A673 (cell line): ENCODE measurements at places on chromosomes 4 and X. TPM values are rescaled to one million over a fixed set of nuclear protein-coding genes. Genes with fewer than 3 reads are reported as not detected.

Gene PFKFB1
- not detected in 2 replicates for total RNA-seq

GRCh38 chr4:144787365-144788258 lies 141.7 kb downstream of the HHIP start:
- H3K27me3 ChIP-seq = no peaks in the 10 kb centered on the region
- H3K4me1 ChIP-seq = no peaks in the 10 kb centered on the region
- no peak overlapping the region for H3K4me3 ChIP-seq
- H3K27ac ChIP-seq = no peak overlapping the region

- no peak overlapping the region for H3K27ac ChIP-seq
- no peak overlapping the region for H3K4me3 ChIP-seq
- no peak for DNase-seq
- peaks cover 62% of the 10 kb centered on the region for H3K27me3 ChIP-seq
- H3K36me3 ChIP-seq = no peaks in the 10 kb centered on the region
These were observed 5.4 kb downstream of the TBC1D1 start for GRCh38 chr4:37896206-37896860.

- no peak overlapping the region for H3K27ac ChIP-seq
- H3K27me3 ChIP-seq = no peaks in the 10 kb centered on the region
- H3K4me1 ChIP-seq = peaks cover 27% of the 10 kb centered on the region
- DNase-seq = peak; percentile 28
These were observed 165.8 kb downstream of the GASK1B start for GRCh38 chr4:158006990-158007389.

- no peak overlapping the region for H3K4me3 ChIP-seq
- no peaks in the 10 kb centered on the region for H3K36me3 ChIP-seq
- DNase-seq = peak; percentile 63
- peaks cover 32% of the 10 kb centered on the region for H3K4me1 ChIP-seq
These were observed 89.3 kb upstream of the MAML3 start for GRCh38 chr4:140243278-140243753.

DNA sequence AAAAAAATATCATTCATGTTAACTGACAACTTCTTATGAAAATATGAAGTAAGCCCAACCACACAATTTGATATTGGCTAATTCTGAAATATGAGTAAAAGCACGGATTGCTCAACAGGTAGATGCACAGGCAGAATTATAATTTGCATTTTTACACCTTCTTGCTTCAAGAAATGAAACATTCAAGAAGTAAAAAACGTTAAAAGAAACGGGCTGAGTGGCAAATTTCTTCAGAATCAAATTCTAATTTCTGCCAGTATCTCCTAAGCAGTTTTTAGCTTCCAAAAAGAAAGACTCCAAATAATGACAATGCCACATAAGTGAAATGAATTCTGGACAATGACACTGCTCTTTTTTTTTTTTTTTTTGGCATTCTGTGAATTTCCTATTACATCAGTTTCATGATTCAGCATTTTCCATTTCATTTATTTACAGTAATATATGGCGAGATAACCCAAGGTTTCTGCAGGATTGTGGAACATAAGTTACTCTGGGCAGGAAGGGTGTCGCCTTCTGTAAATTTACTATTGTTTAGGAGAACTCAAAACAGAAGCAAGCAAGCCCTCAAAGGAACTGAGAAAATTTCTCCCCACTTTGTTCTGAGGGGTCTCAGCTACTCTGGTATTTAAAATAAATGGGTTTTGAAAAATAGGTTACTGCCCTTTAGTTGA lies 1.4 kb downstream of the SEL1L3 start:
- DNase-seq = peak; percentile 16
- H3K4me3 ChIP-seq = peak overlapping the region; percentile 87
- H3K27me3 ChIP-seq = no peaks in the 10 kb centered on the region
- no peaks in the 10 kb centered on the region for H3K36me3 ChIP-seq
- H3K4me1 ChIP-seq = peaks cover 22% of the 10 kb centered on the region
- peak overlapping the region; percentile 76 for H3K27ac ChIP-seq

Gene FUNDC1
- 41.0 and 44.2 TPM in 2 replicates for total RNA-seq

Gene CORIN
- 0.26 TPM in 1 of 2 replicates, not detected in the other for total RNA-seq

Gene TCEAL6
- total RNA-seq = not detected in 2 replicates

GRCh38 chrX:14798805-14799397 lies 74.0 kb downstream of the FANCB start:
- DNase-seq = no peak
- no peaks in the 10 kb centered on the region for H3K27me3 ChIP-seq
- no peak overlapping the region for H3K27ac ChIP-seq
- no peak overlapping the region for H3K4me3 ChIP-seq
- H3K36me3 ChIP-seq = no peaks in the 10 kb centered on the region

- no peaks in the 10 kb centered on the region for H3K27me3 ChIP-seq
- no peaks in the 10 kb centered on the region for H3K36me3 ChIP-seq
- DNase-seq = no peak
- peaks cover 4% of the 10 kb centered on the region for H3K4me1 ChIP-seq
These were observed 16.7 kb downstream of the BLOC1S4 start for GRCh38 chr4:6732441-6733357.

GRCh38 chrX:132916349-132916748 lies 42.1 kb downstream of the HS6ST2 start:
- peaks cover 2% of the 10 kb centered on the region for H3K27me3 ChIP-seq
- H3K36me3 ChIP-seq = no peaks in the 10 kb centered on the region
- DNase-seq = no peak
- H3K27ac ChIP-seq = no peak overlapping the region
- H3K4me1 ChIP-seq = no peaks in the 10 kb centered on the region
- no peak overlapping the region for H3K4me3 ChIP-seq

DNA sequence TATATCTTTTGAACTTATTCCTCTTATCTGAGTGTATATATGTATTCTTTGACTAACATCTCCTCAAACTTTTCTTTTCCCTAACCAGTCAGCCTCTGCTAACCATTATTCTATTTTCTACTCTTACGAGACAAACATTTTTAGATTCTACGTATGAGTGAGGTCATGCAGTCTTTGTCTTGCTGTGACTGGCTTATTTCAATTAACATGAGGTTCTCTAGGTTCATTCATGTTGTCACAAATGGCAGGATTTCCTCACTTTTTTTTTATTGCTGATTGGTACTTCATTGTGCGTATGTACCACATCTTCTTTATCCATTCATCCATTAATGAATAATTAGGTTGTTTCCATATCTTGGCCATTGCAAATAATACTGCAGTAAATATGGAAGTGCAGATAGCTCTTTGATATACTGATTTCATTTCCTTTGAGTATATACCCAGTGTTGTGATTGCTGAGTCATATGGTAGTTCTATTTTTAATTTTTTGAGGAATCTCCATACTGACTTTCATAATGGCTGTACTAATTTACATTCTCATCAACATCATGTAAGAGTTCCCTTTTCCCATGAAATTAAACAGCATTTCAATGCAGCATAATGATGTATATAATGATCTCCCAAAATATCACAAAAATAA lies 80.1 kb downstream of the HS3ST1 start:
- no peak overlapping the region for H3K27ac ChIP-seq
- no peaks in the 10 kb centered on the region for H3K27me3 ChIP-seq
- H3K4me1 ChIP-seq = no peaks in the 10 kb centered on the region
- DNase-seq = no peak
- H3K36me3 ChIP-seq = no peaks in the 10 kb centered on the region

Gene RCHY1
- 24.2 and 36.0 TPM in 2 replicates for total RNA-seq

Gene DGKK
- 9.6 and 10.8 TPM in 2 replicates for total RNA-seq

Gene DCAF4L1
- 0.26 and 0.41 TPM in 2 replicates for total RNA-seq

- no peaks in the 10 kb centered on the region for H3K27me3 ChIP-seq
- DNase-seq = no peak
- H3K4me1 ChIP-seq = no peaks in the 10 kb centered on the region
These were observed 49.8 kb downstream of the FNIP2 start for GRCh38 chr4:158818560-158819140.

Gene IL9R
- total RNA-seq = 0.44 and 0.56 TPM in 2 replicates

DNA sequence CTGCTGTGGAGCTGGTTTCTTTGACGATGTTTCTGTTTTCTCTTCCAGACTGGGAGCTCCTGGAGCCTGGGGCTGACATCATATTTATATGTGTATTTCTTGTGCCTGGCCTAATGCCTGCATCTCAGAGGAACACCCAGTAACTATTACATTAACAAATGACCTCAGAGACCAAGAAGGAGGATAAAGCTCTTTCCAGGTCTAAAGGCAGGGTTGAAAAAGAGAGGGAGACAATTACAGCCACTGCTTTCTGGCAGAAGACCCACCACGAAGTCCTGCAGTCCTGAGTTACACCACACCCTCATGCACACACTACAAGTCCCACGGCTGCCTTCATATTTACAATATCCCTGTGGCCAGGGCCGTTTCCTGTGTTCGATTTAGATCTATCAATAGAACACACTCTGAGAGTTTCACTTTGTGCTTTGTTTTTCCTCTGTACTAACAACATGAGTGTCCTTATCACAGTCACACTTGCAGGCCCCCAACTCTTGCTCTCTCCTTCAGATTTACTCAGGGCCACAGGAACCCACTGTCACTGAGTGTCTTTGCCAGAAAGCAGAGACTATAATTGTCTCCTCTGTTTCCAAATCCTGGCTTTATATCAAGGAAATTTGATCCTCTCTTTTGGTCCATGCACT lies 535.5 kb downstream of the MID1IP1 start:
- no peaks in the 10 kb centered on the region for H3K27me3 ChIP-seq
- peak; percentile 3 for DNase-seq
- H3K4me3 ChIP-seq = no peak overlapping the region
- no peaks in the 10 kb centered on the region for H3K36me3 ChIP-seq
- no peaks in the 10 kb centered on the region for H3K4me1 ChIP-seq
- no peak overlapping the region for H3K27ac ChIP-seq
